ENCODE measurements at places on chromosomes 7 and 10. TPM values are rescaled to one million over a fixed set of nuclear protein-coding genes. Genes with fewer than 3 reads are reported as not detected.

Gene LRCH4
- total RNA-seq = 22.3 TPM

Gene LDB3
- total RNA-seq = 0.23 TPM

Gene SLC25A28
- 46.3 TPM for total RNA-seq

Gene FRMD4A
- total RNA-seq = 8.9 TPM

Gene RNF133
- total RNA-seq = 0.49 TPM

Gene CNPY1
- not detected for total RNA-seq

Gene OPTN
- 79.6 TPM for total RNA-seq

Gene BAMBI
- 21.2 TPM for total RNA-seq

Gene RBP3
- not detected for total RNA-seq

Gene CROT
- 6.5 TPM for total RNA-seq

Gene ANKRD30A
- not detected for total RNA-seq

Gene ORAI2
- total RNA-seq = 15.4 TPM

Gene OR6V1
- not detected for total RNA-seq

Gene CH25H
- total RNA-seq = not detected

Gene UPK3BL2
- 17.4 TPM for total RNA-seq

Gene LRRC18
- not detected for total RNA-seq

Gene TMEM270
- not detected for total RNA-seq

Gene PNLIPRP3
- total RNA-seq = 9.5 TPM

Gene FAM25G
- not detected for total RNA-seq

Gene C10orf105
- not detected for total RNA-seq

Gene FEZF1
- not detected for total RNA-seq

Gene ATOH7
- total RNA-seq = not detected

Gene EPHA1
- total RNA-seq = 1.2 TPM

Gene ADAM22
- not detected for total RNA-seq

Gene SPDYE5
- 0.16 TPM for total RNA-seq

Gene CFAP46
- total RNA-seq = 0.12 TPM

Gene ANKRD2
- total RNA-seq = 1.8 TPM

Gene HOXA3
- total RNA-seq = 8.2 TPM

Gene CALML3
- 0.25 TPM for total RNA-seq

Data from MCF 10A (cell line).